ENCODE measurements at places on chromosomes 5 and 9. TPM values are rescaled to one million over a fixed set of nuclear protein-coding genes. Genes with fewer than 3 reads are reported as not detected.

DNA sequence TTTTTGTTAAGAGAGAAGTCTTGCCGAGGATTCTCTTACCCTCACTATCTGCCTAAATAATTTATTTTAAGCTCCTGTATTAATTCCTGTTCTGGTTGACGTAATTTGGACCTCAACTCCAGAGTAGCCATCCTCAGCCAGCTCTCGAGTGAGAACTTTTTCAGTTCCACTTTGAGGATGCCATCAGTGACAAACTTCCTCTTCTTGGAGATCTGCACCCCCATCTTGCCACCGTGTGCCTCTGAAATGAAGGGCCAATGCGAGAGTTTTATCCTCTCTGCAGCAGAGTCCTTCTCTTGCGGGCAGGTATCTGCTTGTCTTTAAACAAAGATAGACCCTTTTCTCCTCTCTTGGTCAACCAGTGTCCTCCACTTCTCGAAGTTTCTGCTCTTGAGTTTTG is 19.5 kb upstream of the TMEM174 start:
- no peak for DNase-seq

DNA sequence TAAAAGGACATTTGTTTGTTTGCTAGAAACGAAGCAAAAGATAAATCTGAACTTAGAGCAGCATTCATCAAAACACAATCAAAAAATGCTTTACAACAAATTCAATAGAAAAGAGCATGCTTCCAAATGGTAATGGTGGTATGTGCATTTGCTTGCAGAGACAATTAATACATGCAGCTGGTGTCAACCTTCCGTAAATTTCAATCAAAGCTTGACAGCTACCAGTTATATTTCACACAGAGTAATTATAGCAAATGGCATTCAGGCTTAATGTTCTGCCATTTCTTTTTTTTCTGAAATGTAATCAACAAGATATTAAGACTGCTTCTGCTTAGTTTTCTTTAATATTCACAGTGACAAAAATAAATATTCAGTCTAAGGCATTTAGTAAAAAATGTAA is 90.6 kb downstream of the AUH start:
- no peak for DNase-seq

DNA sequence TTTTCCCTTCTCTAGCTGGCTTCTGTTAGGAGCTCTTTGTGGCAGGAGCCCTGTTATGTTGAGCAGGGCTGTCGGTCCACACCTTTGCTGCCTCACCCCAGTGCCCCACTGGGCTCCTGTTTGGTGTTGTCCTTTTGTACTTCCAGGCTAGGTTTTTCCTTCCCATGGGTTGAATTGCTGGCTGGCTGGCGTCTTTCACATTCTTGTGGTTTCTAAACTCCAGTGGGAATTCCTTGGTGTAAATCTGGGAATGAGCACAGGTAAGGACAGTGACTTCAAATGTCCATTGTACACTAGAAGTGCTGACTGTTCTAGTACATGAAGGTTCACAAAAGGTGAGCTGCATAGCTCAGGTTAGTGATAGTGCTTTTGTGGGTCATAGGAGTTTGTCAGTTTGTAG is 30.4 kb downstream of the RASGRF2 start:
- DNase-seq: no peak

DNA sequence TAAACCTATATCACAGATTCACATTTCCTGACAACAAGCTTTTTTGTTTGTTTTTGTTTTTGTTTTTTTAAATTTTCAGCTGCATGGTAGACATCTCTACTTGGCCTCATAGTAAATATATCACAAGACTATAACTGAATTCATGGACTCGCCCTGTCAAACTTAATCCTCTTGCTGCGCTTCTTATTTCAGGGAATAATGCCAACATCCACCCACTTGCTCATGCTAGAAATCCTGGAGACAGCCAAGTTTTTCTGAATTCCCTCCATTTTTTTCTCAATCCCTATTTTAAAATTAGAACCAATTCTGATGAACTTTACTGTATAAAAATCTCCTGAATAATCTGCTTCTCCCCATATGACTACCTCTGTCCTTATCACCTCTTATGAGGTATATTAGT is 283.6 kb upstream of the RPS23 start:
- no peak for DNase-seq

DNA sequence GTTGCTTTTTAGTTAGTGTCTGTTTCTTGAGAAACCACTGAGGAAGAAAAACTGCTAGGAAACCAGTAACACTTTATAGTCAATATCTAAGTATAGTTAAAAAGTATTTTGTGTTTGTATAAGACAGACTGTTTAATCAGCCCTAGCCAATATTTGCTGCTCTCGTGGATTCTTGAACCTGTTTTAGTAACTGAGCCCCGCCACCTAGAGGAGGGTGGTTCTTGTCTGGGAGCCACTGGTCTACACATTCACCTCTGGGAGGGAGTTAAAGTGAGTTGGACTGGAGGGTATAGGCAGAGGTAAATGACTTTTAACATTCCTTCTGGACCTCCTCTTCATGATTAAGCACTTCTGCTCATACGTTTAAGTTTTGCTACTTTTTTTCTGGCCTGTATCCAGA is 117.2 kb downstream of the SPATA31D1 start:
- DNase-seq: no peak

GRCh38 chr9:104775574-104775936 is 11.6 kb downstream of the NIPSNAP3B start:
- DNase-seq: no peak

DNA sequence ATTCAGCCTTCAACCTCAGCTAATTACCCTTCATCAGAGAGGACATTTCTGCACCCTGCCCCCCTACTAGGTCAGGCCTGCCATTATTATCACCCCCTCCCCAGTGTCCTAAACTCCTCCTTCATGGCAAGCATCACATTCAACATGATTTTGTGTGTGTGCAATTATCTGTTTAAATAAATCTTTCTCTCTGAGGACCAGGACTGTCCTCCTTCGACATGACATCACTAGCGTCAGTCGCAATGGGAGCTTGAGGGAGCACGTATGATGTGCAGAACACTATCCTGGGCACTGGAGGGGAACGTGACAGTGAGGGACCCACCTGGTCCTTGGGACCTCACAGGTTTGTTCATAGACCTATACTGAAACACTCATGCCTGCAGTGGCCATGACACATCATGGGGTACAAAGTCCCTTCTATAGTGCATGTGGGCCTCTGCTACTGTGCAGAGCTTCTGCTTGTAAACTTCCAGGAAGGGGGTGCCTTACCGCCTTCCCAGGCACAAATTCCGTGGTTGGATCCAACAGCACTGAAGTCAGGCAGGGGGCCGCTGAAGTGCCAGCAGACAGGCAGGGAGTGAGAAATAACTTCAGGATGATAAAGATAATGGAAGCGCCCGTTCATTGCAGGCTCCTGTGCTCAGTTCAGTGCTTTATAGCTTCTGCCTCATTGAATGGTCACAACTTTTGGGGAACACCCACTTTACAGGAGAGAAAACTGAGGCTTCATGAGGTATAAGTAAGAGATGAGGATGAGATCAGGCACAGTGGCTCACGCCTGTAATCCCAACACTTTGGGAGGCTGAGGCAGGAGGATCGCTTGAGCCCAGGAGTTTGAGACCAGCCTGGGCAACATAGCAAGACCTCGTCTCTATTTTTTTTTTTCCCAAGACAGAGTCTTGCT is 36.0 kb upstream of the STXBP1 start:
- no peak for DNase-seq

GRCh38 chr5:143436871-143437270 is 33.4 kb upstream of the NR3C1 start:
- no peak for DNase-seq

Gene FAXDC2
- total RNA-seq: 26.1 TPM

Gene OBP2B
- not detected for total RNA-seq

Gene SLC34A3
- total RNA-seq: not detected

Gene IL33
- total RNA-seq: 16.8 TPM

Gene FOXD4L5
- total RNA-seq: not detected
